ENCODE measurements at places on chromosomes 6 and 20.

GRCh38 chr20:54648421-54649142 is 173.2 kb downstream of the DOK5 start:
- no peak for DNase-seq

DNA sequence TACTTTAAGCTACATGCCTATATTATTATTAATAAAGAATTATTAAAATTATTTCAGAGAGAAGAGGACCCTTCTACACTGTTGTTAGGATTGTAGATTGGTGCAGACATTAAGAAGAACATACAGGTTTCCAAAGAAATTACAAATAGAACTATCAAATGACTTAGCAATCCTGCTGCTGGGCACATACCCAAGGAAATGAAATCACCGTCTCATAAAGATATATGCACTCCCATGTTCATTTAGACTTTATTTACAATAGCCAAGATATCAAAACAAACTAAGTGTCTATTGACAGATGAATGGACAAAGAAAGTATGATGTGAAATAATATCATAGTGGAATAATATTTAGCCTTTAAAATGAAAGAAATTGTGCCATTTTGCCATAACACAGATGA is 687.7 kb upstream of the POU3F2 start:
- no peak for DNase-seq

- no peak for DNase-seq
These were observed 23.6 kb downstream of the DDX43 start for GRCh38 chr6:73418081-73418741.

GRCh38 chr6:137000825-137001224 is 43.9 kb downstream of the IL20RA start:
- no peak for DNase-seq

Measured in DMS79 treated with DMSO at 0.1 percent for 48 hours (cell line).